NCI-H1930 (cell line): ENCODE measurements at places on chromosomes 3 and 15.

- DNase-seq = no peak
Measured at GRCh38 chr3:157626817-157627216, 123.6 kb upstream of the VEPH1 start.

DNA sequence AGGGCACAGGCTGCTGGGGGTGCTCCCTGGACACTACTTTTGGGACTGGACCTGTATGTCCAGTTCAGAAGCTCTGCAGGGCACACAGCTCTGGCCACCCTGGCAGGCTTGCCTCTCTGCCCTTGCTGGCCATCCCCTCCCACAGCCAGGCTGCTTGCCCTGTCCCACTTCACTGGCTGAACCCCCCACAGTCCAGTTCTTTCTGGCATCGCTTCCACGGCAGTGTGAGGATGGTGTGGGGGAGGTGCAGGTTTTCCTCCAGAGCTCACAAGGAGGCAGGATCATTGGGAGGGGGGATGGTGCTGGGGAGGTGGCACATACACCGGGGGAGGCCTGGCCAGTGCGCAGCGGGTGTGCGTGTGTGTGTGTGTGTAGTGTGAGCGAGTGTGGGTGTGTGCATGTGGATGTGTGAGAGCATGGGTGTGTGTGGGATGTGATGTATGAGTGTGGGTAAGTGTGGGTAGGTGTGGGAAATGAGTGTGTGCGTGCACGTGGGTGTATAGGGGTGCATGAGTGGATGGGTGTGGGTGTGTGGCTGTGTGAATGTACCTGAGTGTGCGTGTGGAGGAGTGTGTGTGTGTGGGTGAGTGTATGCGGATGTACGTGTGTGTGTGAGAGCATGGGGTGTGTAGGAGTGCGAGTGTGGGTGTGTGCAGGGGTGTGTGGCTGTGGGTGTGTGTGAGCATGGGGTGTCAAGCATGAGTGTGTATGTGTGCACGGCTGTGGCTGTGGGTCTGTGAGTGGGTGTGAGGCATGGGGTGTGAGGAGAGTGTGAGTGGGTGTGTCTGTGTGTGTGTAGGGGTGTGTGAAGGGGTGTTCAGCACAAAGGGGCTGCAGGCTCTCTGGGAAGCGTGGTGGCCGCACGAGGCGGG is 155.2 kb downstream of the NSMCE3 start:
- DNase-seq = no peak

DNA sequence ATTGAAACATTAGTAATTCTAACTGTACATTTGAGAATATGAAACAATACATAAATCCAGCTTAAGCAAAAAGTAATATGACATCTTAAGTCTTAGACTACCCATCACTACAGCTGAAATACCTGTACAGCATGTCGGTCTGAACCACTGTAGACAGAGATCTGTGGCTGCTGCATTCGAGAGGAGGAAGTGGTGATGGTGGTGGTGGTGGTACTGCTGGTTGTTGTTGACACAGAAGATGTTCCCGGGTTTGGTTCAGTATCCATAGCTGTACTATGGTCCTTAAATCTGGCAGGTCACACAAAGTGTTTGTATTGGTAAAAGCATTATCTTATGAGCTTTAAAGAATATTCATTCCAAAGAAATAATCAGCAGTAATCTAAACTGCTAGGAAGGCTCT is 2.9 kb downstream of the PHC3 start:
- no peak for DNase-seq

DNA sequence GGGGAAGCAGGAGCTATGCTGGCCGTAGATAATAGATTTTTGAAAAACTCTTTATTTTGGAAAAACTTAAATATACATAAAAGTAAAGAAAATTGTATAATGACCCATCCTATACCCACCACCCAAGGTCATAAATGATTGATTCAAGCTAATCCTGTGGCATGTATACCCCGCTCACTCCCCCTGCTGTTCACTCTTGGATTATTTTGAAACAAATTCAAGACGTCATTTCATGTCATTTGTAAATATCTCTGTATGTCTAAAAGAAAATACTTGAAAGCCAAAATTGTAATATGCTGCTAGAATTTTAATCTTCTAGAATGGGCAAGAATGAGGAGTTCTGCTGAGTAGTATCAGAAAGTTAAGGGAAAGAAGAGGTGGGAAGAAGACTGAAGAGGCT is 241.7 kb downstream of the FEZF2 start:
- DNase-seq = no peak

- no peak for DNase-seq
Measured at GRCh38 chr3:9109568-9109914, 139.9 kb downstream of the SRGAP3 start.

DNA sequence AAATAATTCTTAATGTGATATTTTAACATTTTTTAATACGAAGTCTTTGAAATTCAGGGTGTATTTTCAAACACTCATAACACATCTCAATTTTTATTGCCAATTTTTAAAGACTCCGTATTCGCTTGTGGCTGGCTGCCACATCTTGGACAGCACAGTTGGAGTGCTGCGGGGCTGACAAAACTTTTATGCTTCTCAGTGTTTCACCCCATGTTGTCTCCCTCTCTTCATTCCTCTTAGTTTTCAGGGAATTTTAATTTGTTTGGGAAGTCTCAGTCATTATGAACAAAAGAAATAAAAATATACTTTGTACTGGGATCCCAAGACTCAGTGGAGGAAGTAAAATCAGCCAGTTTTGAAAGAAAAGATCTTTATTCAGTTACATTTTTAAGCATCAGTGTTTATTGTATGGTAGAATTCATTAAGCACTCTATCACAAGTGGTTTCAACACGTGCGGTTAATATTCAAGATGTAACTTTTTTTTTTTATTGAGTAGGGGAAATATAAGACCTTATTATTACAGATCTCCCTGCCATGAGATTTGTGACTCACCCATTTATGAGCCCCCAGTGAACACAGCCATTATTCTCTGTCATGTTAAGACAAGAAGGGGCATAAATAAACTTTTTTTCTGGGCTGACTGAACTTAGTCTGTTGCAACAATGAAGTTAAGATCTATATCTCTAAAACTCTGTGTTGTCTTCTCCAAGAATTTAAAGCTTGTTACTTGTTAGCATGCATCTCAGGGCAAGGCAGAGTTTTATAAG is 26.8 kb downstream of the KAT2B start:
- DNase-seq = no peak

- DNase-seq = no peak
Measured at GRCh38 chr3:67028001-67028784, 30.1 kb downstream of the KBTBD8 start.

DNA sequence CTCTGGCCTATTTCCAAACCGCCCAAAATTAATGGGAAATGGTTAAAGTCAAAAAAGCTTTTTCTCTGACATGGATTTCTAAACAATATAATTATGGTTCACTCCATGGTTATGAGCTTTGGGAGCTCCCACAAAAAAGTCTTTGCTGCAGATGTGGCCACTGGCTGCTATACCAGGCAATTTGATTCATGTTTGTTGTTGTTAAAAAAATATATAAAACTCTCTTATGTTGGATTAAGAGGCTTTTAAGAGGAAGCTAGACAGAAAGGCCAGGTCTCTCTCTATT is 258.6 kb downstream of the TIGIT start:
- no peak for DNase-seq
